ENCODE measurements at places on chromosomes 4 and X.

DNA sequence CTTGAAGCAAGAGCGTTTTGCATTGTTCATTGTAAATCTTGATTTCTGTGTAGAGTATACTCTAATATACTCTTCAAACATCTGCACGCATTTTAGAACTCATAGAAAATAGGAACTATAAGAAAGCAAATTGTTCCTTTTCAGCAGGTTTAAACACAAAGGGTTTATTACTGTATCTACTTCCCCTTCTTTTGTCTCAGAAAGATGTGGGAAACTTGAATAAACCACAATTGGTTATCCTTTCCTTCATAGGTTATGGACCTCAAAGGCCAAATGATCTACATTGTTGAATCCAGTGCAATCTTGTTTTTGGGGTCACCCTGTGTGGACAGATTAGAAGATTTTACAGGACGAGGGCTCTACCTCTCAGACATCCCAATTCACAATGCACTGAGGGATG, 46.0 kb upstream of the GUCY1B1 start:
- no peak for DNase-seq

DNA sequence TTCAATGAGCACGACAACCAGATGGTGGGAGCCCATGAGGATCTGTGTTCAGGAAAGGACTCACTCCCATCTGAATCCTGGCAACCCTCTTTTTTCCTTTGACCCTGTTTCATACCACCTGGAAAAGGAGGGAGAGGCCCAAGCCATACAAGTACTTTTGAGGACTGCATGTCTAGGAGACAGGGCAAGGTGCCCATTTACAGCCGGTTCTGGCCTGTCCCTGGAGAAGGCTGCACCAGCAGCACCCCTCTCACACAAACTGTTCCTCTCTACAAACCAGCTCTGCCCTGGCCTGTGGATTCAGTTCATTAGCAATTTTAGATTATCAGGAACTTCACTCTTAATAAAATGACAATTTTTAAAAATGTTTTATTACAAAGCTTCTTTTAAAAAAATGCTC, 57.5 kb downstream of the HADH start:
- DNase-seq = no peak

DNA sequence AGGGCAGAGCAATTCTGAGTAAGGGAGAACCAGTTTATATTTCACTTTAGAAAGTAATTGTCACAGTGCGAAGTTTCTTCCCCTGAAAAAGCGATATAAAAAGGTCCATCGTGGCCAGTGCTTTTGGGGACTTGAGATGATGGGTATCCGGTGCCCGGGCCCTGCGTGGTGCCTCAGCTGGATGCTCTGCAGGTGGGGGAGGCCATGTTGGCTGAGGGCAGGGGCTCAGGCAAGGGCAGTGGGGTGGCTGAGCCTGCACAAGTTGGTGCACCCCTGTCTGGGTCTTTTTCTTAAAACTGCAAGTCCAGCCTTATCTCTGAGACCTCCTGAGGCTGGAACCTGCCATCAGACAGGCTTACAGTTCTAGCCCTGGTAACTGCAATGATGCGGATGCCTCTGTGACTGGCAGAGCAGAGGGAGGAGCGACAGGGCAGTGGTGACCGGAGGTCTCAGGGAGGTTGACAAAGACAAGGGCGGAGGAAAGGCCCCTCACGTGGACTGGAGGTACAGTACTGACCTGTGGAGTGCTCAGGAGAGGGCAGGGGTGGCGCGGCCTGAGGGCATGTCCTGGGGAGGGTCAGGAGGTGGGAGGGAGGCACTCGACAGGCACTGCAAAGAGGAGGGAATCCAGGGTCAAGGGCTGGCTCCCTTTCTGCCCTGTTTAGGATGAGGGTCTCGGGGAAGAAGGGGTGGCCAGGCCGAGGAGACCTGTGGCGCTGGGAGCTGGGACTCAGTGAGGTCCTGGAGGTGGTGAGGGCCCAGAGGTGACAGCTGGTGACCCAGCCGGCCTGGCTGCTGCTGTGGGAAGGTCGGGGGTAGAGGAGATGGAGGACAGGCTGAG, 1.8 kb downstream of the RGS12 start:
- DNase-seq = no peak

DNA sequence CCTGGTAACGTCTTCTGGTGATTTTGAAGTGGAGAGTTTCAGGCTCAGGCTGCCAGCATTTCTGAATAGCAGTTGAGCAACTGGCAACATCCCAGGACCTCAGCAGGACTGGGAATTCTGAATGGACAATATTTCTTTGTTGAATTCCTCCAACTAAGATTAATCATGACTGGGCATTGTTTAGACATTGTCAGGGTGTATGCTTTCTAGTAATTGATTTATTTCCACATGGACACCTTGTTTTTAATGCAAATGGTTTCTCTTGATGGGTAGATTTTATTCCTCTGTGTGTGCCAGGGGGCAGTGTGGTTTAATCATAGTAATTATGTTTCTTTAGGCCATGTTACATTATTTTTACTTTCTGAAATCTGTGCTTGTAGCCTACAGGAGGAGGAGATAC, 1004.7 kb upstream of the LCORL start:
- DNase-seq = no peak

- no peak for DNase-seq
Measured at GRCh38 chr4:142549726-142550463, 296.2 kb downstream of the INPP4B start.

DNA sequence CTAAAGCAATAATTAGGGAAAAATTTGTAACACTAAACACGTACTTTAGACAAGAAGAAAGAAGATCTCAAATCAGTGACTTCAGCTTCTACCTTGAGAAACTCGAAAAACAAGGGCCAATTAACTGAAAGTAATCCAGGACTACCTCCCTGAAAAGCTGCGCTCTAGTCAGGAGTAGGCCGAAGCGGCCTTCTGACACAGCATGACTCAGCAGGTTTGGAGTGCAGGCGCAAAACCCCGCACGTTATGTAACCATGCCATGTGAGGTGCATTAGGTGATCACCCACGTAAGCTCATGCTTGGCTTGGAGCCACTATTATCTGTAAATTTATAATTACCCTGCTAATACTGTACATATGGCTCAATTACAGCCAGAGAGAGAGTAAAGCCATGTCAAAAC, 52.8 kb upstream of the CCDC149 start:
- no peak for DNase-seq

GRCh38 chrX:10636337-10636736, 16.0 kb upstream of the MID1 start:
- DNase-seq = no peak

- DNase-seq = no peak
Measured at GRCh38 chr4:109302361-109303139, at the start of gene COL25A1. Gene COL25A1, minus strand, starts transcription at chr4:109302658.

GRCh38 chrX:41522081-41522480, 74.9 kb downstream of the NYX start:
- no peak for DNase-seq

DNA sequence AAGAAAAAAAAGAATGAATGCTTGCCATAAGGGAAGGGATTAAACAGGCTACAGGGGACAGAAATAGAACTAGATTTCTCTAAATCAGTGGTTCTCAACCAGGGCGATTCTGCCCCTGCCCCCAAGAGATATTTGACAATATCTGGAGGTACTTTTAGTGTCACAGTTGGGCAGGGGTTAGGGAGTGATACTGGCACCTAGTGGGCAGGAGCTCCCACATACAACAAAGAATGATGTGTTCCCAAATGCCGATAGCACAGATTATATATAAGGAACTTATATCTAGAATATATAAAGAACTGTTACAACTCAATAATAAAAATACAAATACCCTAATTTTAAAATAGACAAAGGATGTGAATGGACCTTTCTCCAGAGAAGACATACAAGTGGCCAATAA, 14.7 kb downstream of the S100G start:
- no peak for DNase-seq

All from stimulated activated CD4-positive, alpha-beta T cell treated with anti-CD3 and anti-CD28 coated beads, TNF-alpha, amount 100 ng/mL, for 4 hours (primary cell).